ENCODE measurements at places on chromosomes 12 and 14.

DNA sequence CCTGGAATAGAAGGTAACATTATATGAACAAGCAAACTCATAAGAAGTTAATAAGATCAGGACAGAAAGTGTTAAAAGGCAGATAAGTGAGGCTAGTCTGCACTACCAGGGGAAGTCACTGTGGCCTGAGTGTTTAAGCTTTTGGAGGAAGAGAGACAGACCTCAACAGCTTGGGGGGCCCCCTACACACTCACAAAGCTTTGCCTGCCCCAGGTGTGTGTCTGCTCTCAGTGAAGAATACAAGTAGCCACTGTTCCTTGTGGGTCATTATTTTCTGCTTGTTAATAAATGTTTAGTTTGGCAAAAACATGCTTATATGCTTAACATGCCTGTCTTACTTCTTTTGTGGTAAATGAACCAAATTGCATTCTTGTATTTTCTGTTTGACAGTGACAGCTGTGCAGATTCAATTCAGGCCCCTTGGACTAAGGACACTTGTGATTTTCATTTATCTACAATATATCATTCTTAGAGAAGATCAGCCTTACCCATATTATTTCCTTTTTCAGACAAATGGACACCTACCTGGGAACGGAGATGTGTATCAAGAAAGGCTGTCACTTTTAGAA lies 50.7 kb upstream of the C12orf71 start:
- DNase-seq: no peak

- DNase-seq: no peak
Observed at GRCh38 chr12:21502872-21503271, 1.3 kb downstream of the GOLT1B start.

GRCh38 chr12:123530668-123531067 lies 2.9 kb downstream of the RILPL1 start:
- DNase-seq: no peak

DNA sequence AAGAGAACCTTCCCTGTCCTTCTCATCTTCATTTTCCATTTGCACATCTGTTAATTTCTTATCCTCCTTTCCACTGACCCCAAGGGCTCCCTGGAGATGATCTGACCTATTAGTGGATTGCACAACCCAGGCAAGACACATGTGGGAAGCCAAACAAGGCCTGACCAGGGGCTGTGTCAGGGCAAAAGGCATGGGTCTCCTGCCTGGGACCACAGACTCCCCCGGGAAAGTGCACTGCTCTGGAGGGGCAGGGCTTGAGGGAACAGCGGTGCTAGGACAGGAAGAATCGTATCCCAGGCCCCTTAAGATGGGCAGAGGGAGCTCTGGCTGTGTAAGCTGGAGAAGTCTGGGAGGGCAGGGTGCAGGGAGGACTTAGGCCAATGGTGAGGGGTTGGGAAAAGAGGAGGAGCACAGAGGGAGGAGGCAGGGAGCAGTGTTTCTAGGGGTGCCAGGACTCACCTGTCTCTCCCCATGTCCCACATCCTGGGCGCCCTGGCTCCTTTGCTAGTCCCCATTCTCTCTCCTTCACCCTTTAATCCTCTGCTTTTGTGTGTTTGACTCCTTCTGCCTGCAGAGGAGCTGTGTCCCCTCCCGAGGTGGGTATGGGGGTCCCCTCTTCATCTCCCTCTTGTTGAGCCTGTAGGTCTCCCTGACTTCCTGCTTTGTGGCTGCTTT lies 25.3 kb downstream of the PLEKHG3 start:
- no peak for DNase-seq

DNA sequence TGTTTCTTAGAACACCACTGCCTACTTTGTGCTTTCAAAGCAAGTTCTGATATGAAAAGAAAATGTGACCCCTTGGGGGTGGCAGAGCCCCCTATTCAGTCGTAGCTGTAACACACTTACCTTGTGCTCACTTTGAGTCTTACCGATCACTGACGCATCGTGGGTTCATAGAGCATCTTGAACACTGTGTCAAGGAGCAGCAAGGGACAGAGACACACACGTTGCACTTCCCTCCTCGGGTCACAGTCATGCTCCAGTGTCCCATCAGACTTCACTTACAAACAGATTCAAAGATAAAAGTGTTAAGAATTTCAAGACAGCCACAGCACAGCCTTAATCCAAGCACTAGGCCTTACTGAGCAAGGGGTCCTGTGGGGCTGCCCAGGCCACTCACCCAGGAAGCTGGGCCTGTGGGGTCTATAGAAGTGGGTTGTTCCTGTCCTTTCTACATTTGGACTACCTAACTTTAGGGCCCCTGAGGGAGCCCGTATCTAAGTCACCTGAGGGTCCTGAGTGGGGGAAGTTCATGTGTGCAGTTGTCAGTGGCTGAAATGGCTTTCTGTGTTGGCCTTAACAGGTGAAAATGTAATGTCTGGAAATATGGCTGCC lies 75.4 kb upstream of the BDKRB2 start:
- no peak for DNase-seq

DNA sequence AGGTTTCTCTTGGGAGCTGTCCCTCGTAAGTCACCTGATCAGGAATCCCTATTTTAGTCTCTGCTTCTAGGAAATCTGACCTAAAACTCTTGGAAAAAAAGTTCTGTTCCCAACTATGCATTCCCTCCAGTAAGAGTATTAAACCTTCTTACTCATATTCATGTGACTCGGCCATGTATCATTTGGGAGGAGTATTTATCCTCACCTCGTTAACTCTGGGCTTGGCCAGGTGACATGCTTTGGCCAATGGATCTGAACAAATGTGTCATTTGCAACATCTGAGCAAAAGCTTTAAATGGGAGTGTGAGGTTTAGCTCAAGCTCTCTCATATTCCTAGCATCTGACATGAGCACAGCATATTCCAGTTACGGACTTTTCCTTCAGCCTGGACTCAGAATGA lies 226.8 kb downstream of the NUAK1 start:
- no peak for DNase-seq

DNA sequence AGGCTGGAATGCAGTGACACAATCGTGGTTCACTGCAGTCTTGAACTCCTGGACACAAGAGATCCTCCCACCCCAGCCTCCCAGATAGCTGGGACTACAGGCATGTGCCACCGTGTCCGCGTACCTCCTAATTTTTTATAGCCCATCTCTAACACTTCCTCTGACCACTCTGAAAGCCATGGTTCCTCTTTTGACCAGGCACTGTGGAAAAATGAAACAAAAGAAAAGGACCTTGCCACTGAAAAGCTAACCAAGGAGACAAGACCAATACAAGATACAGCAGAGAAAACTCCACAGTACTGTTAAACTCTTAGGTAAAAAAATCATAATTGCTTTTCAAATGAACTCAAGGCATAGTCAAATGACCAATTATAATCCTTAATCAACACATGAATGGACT lies 233.3 kb downstream of the NEDD1 start:
- DNase-seq: no peak

DNA sequence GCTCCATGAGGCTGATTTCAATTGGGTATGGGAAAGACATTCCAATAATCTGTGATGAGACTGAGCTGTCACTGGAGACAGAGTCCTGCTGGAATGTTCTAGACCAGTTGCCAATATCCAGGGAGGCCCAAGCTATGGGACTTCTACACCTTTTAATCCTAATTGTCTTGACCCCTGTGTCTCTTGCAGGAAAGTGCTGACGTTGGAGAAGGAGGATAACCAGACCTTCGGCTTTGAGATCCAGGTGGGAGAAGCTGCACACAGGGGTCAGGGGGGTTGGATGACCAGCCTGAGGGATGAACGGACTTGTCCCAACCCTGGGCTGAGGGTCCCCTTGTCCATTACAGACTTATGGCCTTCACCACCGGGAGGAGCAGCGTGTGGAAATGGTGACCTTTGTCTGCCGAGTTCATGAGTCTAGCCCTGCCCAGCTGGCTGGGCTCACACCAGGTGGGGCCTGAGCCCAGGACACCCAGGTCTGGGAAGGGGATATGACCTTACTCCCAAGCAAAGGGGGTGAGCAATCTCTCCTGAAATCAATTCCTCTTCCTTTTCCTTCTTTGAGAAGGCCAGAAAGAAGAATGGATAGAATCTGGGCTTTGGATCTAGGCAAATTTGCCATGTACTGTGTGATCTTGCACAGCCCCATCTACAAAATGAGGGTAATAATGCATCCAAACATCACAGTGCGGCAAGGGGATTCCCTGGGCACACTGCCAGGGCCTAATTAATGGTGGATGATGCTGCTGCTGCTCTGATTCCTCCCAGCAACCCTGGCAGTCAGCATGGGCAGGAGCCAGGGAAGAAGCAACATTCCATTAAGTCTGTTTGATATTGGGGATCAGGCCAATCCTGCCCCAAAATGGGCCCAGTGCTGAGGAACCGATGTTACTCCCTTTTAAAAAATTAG lies 4.2 kb downstream of the TAMALIN start:
- no peak for DNase-seq

- DNase-seq: no peak
Observed at GRCh38 chr12:125025606-125026235, 32.3 kb downstream of the BRI3BP start.

GRCh38 chr14:62062645-62063044 lies 300.4 kb downstream of the SNAPC1 start:
- DNase-seq: no peak

GRCh38 chr14:105028251-105028927 lies 7.5 kb upstream of the CDCA4 start:
- DNase-seq: no peak

- no peak for DNase-seq
Observed at GRCh38 chr12:31207799-31208465, 118.0 kb downstream of the SINHCAF start.

- DNase-seq: no peak
Observed at GRCh38 chr12:87618199-87618598, 411.0 kb downstream of the C12orf50 start.

DNA sequence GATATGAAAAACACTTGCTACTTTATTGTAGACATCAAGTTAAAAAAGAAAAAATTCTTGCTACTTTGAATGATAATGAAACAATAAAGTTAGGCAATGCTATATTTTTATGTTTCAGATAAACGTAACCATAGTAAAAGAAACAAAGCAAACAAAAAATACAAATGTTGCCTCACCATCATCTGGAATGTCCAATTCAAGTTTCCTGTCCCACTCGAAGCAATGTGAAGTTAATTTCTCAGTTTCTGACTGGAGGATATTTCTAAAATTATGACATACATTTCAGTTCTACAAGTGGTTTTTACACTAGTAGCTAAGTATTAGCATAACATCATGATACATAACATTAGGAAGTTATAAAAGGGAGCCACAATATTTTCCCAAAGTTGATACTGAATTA lies 20.9 kb downstream of the DLGAP5 start:
- DNase-seq: no peak

DNA sequence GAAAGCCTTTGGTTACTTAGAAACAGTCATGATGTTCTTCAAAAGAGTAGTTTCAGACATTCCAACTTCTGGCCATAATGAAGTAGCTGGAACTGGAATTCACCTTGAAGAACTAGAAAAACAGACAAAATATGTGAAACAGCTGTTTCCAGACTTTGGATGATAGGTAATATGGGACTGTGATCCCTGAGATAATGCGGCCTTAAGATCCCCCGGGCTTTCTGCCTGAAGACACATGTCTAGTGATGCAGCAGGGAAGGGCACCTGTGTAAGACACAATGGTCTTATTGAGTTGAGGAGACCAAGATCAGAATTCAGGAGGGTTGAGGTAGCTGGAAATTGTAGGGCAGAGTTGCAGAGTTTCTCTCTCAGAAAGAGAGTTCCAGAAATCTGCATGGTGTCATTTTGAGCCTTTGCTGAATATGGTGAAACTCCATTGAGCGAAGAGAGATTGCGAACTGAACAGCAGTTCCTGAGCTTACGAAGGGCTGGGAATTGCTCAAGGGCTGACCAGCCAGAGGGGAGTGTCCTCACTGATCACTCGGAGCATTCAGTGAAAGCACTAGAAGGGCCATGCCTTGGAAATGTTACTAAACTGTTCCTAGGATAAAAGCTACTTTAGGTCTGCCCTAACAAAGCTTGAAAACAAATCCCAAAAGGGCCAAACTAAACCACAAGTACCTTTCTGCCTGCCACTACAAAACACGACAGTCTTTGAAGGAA lies 41.7 kb upstream of the FRS2 start:
- no peak for DNase-seq

- DNase-seq: peak; percentile 42
Observed at GRCh38 chr12:59403259-59403932, 192.4 kb upstream of the SLC16A7 start.

- no peak for DNase-seq
Observed at GRCh38 chr14:105876829-105877228, 350.4 kb downstream of the TMEM121 start.

GRCh38 chr14:87049950-87050349 lies 943.0 kb downstream of the GALC start:
- DNase-seq: peak; percentile 13

DNA sequence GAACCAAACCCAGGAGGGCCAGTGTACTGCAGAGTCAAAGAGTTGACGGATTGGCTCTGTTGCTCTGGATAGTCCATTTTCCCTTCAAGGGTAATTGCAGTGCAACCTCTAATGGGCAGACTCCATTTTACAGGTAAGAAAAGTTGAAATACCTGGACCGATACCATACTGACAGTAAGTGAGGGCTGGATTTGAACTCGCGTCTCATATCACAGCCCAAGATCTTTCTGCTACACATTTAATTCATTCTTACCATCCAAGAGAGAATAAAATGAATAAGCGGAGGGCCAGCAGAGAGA lies 356 bp upstream of the ZC3H14 start:
- no peak for DNase-seq

DNA sequence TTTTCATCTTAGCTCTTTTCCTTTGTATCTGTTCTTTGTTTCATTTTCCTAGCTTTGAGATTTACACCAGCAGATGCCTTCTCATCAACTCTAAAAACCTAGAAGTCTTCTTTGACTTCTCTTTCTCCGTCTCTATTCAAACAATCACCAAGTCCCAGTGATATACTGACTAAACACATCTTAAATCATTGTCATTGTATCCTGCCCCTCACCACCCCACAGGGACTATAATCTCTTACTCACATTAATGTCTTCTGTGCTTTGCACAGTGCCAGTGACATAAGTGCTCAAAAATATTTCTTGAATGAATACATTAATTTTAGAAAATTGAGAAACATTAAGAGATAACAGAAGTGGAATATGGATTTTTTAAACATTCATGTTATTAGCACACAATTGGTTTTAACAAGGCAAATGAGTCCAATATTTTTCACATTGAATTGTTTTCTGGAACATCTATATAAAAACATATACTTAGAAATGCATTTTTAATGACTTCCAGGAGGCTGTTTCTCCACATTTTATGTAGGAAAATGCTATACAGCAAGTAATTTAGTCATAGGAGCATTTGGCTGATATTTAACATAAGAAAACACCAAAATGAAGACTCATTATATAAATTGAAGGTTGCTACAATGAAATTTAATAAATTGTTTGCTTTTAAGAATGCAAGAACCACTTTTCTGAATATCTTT lies 472.8 kb upstream of the PRICKLE1 start:
- DNase-seq: no peak

GRCh38 chr12:75735853-75736252 lies 224.4 kb upstream of the KRR1 start:
- DNase-seq: no peak

DNA sequence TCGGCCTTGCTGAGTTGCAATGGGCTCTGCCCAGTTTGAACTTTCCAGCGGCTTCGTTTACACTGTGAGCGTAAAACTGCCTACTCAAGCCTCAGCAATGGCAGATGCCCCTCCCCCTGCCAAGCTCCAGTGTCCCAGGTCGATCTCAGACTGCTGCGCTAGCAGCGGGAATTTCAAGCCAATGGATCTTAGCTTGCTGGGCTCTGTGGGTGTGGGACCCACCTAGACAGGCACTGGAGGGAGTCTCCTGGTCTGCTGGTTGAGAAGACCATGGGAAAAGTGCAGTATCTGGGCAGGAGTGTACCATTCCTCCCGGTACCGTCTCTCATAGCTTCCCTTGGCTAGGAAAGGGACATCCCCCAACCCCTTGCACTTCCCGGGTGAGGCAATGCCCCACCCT lies 88.2 kb downstream of the KLHL28 start:
- DNase-seq: no peak
